T-cell (primary cell): ENCODE measurements at places on chromosomes 11 and 22.

- DNase-seq: no peak
Measured at GRCh38 chr11:1397146-1397861, 7.6 kb downstream of the BRSK2 start.

DNA sequence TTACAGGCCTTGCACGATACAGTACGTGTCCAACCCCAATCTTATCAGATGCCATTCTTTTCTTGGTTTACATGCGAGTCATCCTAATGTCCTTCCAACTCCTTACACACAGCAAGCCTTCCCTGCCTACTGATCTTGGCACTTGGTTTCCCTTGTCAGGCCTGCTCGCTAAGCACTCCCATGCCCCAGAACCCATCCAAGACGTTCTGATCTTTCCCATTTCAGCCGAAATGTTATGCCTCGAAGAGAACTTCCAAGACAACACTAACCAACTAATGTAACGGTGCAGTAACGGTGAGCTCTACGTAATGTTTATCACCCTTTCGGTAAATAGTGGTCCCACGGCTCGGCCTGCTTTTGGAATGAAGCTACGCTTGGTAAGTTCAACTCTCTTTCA is 521 bp downstream of the PES1 start:
- DNase-seq: no peak

DNA sequence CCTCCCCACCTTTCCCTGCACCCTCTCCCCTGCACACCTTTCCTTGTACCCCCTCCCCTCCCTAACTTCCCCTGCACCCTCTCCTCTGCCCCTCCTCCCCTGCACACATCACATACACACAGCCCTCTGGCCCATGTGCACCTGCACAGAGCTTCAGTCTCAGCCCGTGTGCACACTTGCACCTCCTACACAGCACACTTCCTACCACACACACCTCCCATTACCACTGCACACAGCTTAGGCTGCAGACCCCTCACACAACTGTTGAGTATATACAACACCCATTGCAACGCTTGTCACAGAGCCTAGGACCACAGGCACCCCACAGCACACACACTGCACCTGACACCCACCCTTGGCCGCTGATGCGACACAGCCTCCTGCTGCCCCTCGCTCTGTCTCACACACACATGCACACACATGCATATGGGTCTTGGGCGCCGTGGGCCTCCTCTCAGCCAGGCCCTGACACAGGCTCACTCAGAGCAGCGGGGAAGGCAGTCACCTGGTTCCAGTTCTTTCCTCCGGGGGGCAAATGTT is 411 bp downstream of the SIGIRR start:
- no peak for DNase-seq

DNA sequence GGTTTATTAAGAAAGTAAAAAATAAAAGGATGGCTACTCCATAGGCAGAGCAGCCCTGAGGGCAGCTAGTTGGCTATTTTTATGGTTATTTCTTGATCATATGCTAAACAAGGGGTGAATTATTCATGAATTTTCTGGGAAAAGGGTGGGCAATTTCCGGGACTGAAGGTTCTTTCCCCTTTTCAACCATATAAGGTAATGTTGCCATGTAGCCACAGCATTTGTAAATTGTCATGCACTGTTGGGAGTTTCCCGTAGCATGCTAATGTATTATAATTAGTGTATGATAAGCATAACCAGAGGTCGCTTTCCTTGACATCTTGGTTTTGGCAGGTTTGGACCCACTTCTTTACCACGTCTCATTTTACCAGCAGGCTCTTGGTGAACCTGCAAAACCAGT is 610.4 kb upstream of the B3GAT1 start:
- no peak for DNase-seq

GRCh38 chr11:1573903-1574237 is 1.8 kb upstream of the DUSP8 start:
- DNase-seq: no peak

DNA sequence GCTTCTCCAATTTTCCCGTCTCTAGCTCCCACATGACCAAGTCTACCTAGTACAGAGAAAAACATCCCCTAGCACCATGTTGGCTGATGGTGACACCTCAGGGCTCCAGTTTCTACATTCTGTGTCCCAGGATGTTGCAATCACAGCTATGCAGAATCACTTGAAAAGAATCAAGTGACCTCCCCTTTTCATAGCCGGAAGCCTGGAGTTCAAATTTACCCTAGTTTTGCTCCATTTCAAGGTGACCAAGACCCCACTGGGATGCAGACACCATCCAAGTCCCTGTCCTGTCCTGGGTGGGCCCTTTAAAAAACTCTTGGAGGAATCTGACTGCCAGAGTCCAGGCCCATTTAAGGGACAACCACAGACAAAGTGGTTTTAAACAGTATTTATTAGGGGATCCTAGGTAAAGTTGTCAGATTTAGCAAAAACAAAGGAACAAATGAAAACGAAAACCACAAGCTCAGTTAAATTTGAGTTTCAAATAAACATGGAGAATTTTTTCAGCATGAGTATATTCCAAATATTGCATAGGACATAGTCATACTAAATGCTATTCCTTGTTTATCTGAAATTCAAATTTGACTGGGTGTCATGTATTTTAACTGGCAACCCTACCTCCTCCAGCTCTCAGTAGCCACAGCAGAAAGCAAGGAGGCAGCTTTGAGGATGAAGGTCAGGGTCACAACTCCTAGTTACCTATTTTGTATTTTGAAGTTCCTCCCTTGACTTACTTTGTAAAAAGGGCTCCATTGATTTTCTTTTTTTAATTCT is 52.4 kb downstream of the MIAT start:
- no peak for DNase-seq

GRCh38 chr11:10973416-10973815 is 115.6 kb upstream of the ZBED5 start:
- DNase-seq: no peak

GRCh38 chr11:47326198-47326597 is 26.3 kb downstream of the MYBPC3 start:
- DNase-seq: no peak

DNA sequence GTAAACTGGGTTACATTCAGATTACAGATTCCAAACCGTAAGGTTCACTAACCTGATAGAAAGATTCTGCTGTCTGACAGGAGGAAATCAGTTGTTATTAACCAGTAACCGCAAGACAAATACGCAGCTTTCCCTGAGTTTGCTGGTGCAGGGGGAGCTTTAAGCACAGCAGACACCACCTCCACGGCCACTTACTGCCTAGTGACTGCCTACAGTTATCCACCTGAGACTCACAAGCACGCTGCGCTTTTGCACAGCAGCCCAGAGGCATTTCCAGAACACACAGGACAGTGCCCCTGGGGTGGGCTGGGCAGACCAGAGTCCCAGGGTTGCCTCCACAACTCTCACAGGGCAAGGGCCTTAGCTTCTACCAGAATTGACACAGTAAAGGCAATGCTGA is 90.9 kb downstream of the CTTN start:
- no peak for DNase-seq

DNA sequence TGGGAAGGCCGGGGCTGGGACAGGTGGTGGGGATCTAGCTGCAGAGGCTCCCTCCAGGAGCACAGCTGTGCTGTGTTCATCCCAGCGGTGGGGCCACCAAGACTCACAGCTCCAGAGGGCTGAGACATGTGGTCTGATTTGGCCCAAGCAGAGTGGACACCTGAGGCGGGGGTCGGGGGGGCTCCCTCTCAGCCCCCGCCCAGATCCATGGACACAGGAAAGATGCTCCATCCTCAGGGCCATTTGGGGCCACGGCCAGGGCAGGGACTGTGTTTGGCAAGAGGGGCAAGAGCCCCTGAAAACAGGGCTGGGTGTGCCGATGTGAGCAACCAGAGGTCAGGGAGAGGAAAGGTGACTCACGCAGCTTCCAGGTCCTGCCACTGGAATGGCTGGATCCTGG is 219.4 kb downstream of the BRD1 start:
- DNase-seq: no peak

DNA sequence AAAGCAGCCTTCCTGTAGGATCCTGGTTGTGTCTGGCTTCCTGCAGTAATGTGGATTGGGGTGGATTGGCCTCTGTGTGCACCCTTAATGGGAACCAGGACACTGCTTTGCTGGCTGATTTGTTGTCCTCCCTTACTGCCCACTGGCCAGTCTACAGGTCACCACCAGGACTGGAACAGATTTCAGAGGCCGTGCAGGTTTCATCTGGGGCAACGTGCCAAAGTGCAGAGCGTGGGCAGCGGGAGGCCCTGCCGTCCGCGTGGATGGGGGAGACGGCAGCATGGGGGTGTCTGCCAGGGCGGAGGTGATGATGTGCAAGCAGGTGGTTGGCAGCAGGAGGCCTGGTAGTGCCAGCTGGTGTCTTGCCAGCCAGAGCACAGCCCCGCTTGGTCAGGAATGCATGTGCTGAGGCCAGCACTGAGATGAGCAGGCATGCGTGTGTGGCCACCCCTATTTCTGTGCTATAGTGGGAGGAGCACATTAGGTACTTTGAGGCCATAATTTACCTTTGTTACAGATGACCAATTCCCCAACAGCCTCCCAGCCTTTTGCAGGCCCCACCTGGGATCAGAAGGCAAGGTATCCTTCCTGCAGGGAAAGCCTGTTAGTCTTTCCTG is 24.3 kb downstream of the BCR start:
- no peak for DNase-seq

- DNase-seq: no peak
Measured at GRCh38 chr22:22226448-22227187, 18.0 kb upstream of the VPREB1 start.

DNA sequence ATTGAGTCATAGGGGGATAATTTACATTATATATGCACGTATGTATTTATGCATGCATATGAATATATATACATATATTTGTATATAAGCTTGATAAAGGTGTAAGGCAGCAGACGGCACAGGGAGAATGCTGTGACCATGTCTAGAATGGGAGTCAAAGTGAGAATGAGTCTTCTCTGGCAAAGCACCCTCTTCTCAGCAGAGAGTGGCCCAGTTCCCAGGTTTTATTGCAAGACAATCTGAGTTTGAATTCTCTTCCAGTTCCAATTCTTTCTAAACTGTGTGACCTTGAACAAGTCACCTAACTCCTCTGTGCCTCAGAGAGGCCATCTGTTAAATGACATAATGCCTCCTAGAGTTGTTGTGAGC is 13.8 kb downstream of the EHF start:
- DNase-seq: no peak

DNA sequence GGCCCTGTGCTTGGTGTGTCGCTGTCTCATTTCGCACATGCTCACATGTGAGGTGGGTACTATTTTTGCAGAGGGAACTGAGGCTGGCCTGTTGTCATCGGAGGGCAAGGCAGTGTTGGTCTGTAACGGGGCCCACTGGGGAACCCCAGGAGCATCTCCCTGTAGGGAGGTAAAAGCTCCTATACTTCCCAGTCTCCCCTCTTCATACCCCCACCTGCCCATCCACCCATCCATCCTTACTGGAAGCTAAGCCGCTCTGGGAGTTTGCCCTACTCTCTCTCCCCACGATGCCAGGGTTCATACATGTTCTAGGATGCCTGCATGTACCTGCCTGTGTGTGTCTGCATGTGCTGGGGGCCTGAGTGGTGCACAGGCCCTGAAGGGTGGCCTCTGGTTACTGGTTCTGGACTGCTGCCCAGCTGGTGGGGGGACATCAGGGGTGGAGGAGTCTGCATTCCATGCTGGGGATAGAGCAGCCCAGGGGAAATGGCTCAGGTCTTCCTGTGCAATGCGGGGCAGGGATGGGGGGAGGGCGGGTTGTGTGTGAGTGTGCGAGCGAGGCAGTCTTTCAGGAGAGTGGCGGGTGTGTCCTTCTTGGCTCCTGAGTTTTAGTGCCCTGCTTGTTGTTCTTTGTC is 77.7 kb downstream of the PKNOX2 start:
- DNase-seq: no peak

GRCh38 chr11:72195518-72196270 is 3.8 kb downstream of the FOLR1 start:
- DNase-seq: no peak

- no peak for DNase-seq
Measured at GRCh38 chr11:94926271-94926625, 47.1 kb downstream of the CWC15 start.

- no peak for DNase-seq
Measured at GRCh38 chr22:26922806-26923205, 265.4 kb downstream of the MIAT start.

- DNase-seq: no peak
Measured at GRCh38 chr11:125170001-125170509, 5.5 kb downstream of the PKNOX2 start.

GRCh38 chr11:8266246-8267241 is 2.9 kb upstream of the LMO1 start:
- DNase-seq: no peak

DNA sequence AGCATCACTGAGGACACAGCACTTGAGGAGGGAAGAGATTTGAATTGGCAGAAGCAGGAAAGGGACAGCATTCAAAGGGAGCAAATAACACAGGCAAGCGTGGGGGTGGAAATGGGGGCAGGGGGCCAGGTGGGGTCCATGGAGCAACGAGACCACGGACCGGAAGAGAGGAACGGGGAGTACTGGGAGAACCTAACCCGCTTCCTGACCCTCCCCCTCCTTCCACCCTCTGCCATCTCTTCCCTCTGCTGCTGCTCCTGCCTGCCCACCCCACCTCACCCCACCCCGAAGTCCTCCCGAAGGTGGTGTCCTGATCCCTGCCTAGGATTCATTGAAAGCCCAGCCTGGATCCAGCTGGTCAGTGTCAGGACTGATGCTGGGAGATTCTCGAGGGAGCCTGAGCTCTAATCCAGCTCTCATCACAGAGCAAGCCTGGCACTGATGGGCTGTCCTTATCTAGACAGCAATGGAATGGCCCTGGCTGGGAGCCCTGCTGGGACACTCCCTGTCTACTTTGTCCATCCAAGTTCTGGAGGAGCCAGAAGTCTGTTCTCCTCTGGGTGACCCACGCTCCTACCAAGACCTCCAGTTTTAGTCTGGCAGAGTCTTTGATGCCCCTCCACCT is 105.0 kb downstream of the TRIM29 start:
- no peak for DNase-seq

- no peak for DNase-seq
Measured at GRCh38 chr11:31827455-31828206, 16.5 kb upstream of the PAX6 start.

- no peak for DNase-seq
Measured at GRCh38 chr22:36125994-36126531, 34.5 kb downstream of the APOL3 start.

- DNase-seq: no peak
Measured at GRCh38 chr11:77267962-77268361, 33.5 kb downstream of the GDPD4 start.

DNA sequence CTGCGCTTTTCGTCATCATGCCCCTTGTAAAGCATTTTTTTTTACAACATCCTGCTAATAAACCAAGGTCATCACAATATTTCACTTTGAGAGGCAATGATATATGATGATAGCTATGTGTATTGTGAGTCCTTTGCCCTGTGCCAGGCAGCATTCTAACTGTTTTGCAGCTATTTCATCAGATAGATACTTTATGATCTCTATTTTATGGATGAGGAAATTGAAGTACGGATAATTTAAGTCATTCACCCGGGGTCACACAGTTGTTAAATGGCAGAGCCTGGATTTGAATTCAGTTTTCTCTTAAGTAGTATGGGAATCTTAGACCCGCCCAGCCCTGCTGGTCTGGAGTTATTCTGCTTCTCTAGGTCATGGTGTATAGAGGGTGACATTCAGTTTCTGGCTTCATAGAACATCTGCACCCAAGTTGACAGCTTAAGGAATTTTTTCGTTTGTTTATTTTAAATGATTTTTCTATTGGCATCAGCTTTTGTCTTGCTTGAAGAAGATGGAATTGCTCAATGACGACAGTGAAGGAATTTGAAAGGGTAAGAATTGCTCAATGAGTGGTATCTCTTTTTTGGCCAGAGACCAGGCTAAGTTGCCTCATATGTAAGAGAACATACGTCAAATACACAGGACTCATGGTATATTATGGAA is 926 bp downstream of the PRR5L start:
- DNase-seq: no peak

GRCh38 chr11:133815636-133816035 is 29.7 kb downstream of the SPATA19 start:
- DNase-seq: no peak
